ENCODE measurements at places on chromosomes 6 and 20. TPM values are rescaled to one million over a fixed set of nuclear protein-coding genes. Genes with fewer than 3 reads are reported as not detected.

GRCh38 chr6:100202417-100203194 is 208.6 kb upstream of the MCHR2 start:
- no peak for DNase-seq

PARD6B gene
- total RNA-seq: 4.0 TPM

- no peak for DNase-seq
These were observed 309.7 kb upstream of the AGPAT4 start for GRCh38 chr6:161583584-161583983.

DNA sequence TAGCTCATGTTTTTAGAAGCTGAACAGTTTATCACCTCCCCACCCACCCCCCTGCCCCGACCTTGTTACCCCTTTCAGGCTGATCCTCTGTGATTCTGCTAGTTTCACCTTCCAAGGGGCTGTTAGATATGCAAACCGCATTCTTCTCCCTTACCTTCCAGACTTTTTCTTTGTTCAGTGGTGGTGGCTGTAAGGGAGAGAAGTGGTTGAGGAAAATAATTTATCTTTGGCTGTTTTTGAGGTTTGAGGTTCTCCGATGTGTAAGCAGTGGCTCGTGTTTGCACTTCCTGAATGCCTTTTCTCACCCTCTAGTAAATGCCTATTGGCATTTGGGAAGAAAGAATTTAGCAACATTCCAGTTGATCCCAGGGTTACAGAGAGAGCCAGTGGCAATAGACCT is 69.4 kb upstream of the KCNG1 start:
- DNase-seq: no peak

DNA sequence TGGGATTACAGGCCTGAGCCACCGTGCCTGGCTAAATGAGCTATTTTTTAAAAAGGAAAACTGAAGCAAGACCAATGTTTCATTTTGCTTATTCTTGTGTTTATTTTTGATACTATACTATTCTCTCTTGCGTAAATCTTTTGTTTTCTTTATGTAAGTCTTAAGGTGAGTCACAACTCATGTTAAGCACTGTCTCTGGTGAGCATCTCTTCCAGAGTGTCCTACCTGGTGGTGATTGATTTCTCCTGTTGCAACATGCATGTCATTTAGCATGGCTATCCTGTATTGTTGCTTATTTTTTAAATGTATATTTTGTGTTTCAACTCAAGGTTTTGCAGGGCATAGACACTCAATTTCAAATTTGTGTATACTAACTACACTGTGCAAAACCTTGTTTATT is 336.0 kb downstream of the RFPL4B start:
- no peak for DNase-seq

- DNase-seq: no peak
These were observed 464.3 kb upstream of the BTBD3 start for GRCh38 chr20:11453430-11453829.

CYP24A1 gene
- total RNA-seq: not detected

DLK2 gene
- 0.25 TPM for total RNA-seq

RFX6 gene
- not detected for total RNA-seq

THEMIS gene
- total RNA-seq: 64.7 TPM

GRCh38 chr6:19549109-19549508 is 288.1 kb upstream of the ID4 start:
- no peak for DNase-seq

CRISP3 gene
- not detected for total RNA-seq

DNA sequence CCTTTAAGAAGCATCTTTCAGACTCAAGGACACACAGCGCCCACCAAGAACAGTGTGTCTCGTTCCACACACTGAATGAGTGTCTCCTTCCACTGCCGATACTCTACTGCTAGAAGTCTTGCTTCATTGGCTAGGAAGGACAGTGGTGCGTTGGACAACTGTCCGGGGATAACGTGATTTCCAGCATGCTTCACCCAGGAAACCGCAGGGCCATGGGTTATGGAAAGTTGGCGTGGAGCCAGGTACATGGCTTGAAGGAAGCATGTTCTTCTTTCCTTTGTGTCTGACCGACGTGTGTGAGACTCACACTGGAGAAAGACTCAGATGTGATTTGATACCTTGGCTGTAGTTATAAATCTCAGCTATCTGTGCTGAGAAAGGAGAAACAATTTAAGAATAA is 73.2 kb downstream of the SMOC2 start:
- DNase-seq: no peak

DNA sequence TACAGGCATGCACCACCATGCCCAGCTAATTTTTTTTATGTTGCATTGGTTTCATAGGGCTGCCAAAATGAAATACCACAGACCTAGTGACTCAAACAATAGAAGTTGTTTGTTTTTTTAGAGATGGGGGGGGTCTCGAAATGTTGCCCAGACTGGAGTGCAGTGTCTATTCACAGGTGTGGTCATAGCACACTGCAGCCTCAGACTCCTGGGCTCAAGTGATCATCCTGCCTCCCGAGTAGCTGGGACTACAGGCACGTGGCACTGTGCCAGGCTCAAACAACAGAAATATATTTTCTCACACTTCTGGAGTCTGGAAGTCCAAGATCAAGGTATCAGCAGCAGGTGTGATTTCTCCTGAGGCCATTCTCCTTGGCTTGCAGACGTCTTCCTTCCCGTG is 6.6 kb upstream of the SLC16A10 start:
- no peak for DNase-seq

Measured in T-helper 17 cell (primary cell).